HFFc6 (cell line): ENCODE measurements at places on chromosomes 5 and 9.

DNA sequence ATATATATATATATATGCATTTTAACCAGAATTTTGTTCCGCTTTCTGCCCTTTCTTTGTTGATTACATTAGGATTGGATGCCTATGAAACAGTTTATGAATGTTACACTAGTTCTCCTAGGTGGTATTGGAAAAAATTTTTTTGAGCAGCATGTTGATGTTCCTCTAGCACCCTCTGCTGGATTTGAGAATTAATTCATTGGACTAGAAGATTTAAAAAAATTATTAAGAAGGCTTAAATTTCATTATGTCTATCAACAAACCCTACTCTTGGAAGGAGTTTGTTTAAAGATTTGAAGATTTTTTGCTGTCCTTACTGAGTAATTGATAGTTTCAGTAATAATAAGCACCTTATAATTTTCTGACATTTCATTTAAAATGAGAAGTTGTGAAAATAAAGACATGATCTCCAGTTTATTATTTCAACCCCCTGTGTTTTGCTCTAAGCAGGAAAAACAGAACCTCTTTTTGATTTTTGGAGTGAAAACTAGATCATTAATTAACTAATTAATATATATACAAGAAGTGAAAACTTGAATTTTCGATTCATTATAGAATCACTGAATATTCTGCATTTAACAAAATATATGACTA, 89.6 kb downstream of the CCDC171 start:
- H3K27ac ChIP-seq: no peak overlapping the region
- H3K4me1 ChIP-seq: no peaks in the 10 kb centered on the region
- no peaks in the 10 kb centered on the region for H3K36me3 ChIP-seq
- DNase-seq: peak; percentile 28
- H3K27me3 ChIP-seq: peaks cover 3% of the 10 kb centered on the region
- H3K4me3 ChIP-seq: no peak overlapping the region

DNA sequence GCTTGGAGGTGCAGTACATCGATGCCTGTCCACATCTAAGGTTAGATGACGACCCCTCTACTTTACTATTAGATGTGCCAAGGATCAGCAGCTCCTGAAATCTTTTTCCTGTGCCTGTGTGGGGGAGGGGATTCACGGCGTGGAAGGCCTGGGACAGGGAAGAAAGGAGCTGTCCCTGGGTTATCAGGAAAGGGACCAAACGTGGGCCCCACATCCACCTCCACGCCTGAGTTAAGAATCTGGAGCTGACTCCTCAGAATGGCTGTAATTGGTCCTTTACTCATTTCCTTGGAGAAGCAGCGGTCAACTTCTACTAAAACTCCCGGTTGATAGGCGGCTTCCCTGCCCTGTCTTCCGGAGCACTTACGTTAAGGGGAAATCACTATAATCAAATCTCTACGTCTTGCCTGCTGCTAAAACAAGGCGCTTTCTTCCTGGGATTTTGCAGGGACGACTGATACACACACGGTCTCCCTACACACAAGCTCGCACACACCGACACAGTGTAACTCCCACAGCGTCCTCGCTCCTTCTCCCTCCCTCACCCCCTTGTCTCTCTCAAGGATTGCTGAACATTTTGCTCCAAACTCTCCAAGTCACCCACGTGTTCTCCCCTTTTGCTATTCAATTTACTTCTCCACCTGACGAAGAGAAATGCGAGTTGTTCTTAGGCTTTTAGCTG, 1.4 kb downstream of the PDE4D start:
- H3K4me3 ChIP-seq: no peak overlapping the region
- H3K27me3 ChIP-seq: peaks cover 28% of the 10 kb centered on the region
- no peaks in the 10 kb centered on the region for H3K36me3 ChIP-seq
- no peak overlapping the region for H3K27ac ChIP-seq

GRCh38 chr9:10366171-10366779, 246.5 kb downstream of the PTPRD start:
- H3K36me3 ChIP-seq: no peaks in the 10 kb centered on the region
- H3K4me3 ChIP-seq: no peak overlapping the region
- no peak overlapping the region for H3K27ac ChIP-seq
- DNase-seq: peak; percentile 1
- no peaks in the 10 kb centered on the region; the same call in 1 of the 2 replicates for H3K27me3 ChIP-seq

DNA sequence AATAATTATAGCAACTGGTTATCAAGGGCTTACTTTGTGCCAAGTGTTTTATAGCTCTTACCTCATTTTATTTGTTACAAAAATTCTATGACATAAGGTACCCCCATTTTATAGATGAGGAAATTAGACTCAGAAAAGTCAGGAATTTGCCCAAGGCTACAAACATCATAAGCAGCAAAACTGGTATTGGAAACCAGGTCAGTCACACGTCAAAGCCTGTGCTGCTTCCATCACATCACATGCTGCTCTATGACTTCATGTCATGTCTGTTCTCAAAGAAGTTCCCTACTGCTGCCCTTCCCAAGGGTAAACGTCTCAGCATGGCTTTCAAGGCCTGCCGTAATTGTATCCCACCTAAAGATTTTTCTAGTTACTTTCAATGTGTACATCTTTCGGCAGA, 6.9 kb upstream of the KIF2A start:
- peaks cover 5% of the 10 kb centered on the region for H3K27me3 ChIP-seq
- no peak overlapping the region for H3K4me3 ChIP-seq
- H3K27ac ChIP-seq: no peak overlapping the region
- DNase-seq: no peak
- no peaks in the 10 kb centered on the region for H3K4me1 ChIP-seq
- H3K36me3 ChIP-seq: no peaks in the 10 kb centered on the region

GRCh38 chr5:9655641-9656040, 25.5 kb upstream of the TAS2R1 start:
- H3K36me3 ChIP-seq: no peaks in the 10 kb centered on the region
- H3K27me3 ChIP-seq: no peaks in the 10 kb centered on the region; the same call in none of the 2 replicates
- H3K4me1 ChIP-seq: peaks cover 60% of the 10 kb centered on the region
- no peak overlapping the region; the same call in 1 of the 2 replicates for H3K4me3 ChIP-seq
- peak overlapping the region; percentile 74; the same call in 1 of the 2 replicates for H3K27ac ChIP-seq

DNA sequence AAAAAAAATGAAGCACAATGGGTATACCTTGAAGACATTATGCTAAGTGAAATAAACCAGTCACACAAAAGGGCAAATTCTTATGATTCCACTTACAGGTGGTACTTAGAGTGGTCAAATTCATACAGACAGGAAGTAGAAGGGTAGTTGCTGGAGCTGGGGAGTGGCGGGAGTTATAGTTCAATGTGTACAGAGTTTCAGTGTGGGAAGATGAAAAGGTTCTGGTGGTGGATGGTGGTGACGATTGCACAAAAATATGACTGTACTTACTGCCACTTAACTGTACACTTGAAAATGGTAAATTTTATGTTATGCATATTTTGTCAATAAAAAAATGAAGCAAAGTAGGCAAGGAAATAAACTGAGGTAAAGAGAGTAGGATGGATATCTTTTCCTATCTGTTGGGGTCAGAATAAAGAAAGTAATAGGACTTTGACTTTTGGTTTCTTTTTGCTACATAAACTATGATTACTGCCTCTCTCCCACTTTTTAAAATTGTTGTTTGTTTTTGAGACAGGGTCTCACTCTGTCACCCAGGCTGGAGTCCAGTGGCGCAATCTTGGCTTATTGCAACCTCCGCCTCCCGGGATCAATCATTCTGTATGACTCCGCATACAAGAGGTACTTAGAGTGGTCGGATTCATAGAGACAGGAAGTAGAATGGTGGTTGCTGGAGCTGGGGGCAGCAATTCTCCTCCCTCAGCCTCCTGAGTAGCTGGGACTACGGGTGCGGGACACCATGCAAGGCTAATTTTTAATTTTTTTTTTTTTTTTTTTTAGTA, 4.0 kb upstream of the PSAT1 start:
- no peak for DNase-seq
- no peak overlapping the region for H3K4me3 ChIP-seq
- H3K4me1 ChIP-seq: peaks cover 17% of the 10 kb centered on the region
- no peaks in the 10 kb centered on the region for H3K36me3 ChIP-seq
- H3K27ac ChIP-seq: no peak overlapping the region
- peaks cover 1% of the 10 kb centered on the region for H3K27me3 ChIP-seq

- H3K4me1 ChIP-seq: no peaks in the 10 kb centered on the region
- DNase-seq: no peak
- peaks cover 23% of the 10 kb centered on the region for H3K27me3 ChIP-seq
These were observed 28.1 kb upstream of the INSYN2B start for GRCh38 chr5:170008376-170008775.

DNA sequence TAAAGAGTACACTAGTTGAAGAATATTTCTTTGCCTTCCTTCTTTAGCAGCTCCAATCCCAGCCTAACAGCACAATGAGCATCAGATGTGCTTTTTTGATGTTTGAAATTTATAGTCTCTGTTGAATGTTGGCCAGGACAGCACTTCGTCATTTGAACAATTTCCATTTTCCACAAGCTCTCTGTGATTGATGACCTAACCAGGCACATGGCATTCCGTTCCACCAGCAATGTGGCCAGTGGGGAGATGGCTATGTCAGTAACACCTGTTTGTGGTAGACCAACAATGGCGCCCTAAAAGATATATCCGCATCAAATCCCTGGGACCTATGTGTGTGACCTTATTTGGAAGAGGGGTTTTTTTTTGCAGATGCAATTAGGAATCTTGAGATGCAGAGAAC, 66.8 kb downstream of the PALM2AKAP2 start:
- H3K27me3 ChIP-seq: no peaks in the 10 kb centered on the region; the same call in 1 of the 2 replicates
- H3K27ac ChIP-seq: no peak overlapping the region
- no peak overlapping the region for H3K4me3 ChIP-seq
- no peaks in the 10 kb centered on the region for H3K4me1 ChIP-seq

GRCh38 chr5:75733767-75734166, 16.5 kb upstream of the POC5 start:
- no peak for DNase-seq
- H3K4me3 ChIP-seq: no peak overlapping the region

DNA sequence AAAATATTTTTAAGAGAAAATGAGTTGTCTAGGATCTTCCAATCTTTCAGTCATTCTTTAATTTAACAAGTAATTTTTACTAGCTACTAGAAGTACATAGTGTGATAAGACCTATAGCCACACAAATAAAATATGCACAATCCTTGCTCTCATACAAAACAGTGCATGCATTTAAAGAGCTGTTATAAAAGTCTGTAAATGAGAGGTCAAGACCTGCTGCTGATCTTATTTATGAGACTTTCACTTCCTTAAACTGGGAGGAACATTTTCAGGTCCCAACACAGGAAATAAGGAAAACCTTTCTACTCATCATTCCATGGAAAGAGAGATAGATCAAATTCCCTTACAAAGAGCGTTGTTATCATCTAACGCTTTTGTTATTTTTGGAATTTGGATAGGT, 54.2 kb upstream of the PAM start:
- peaks cover 4% of the 10 kb centered on the region for H3K27me3 ChIP-seq
- no peaks in the 10 kb centered on the region for H3K4me1 ChIP-seq
- H3K4me3 ChIP-seq: no peak overlapping the region
- no peak overlapping the region for H3K27ac ChIP-seq
- H3K36me3 ChIP-seq: no peaks in the 10 kb centered on the region
- no peak for DNase-seq

DNA sequence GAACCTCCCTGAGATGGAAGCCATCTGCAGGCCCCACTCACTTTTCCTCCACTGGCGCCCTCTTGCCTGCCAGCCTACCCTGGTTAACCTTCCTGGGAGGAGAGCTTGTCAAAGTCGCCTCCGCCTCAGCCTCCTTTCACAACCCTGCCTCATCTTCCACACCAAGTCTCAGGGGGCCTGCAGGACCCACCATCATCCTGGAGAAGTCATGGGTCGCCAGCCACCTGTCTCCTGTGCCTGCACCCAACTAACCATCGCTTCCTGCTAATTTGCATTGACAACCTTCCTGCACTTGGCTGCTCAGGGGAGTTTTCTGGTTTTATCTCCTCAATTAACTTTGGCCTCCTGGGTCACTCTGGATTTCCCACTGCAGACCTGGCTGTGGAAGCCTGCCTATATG, 52.8 kb upstream of the GRHPR start:
- DNase-seq: no peak
- no peaks in the 10 kb centered on the region; the same call in 1 of the 2 replicates for H3K4me1 ChIP-seq
- no peaks in the 10 kb centered on the region for H3K36me3 ChIP-seq

- H3K27ac ChIP-seq: no peak overlapping the region
- DNase-seq: no peak
- no peaks in the 10 kb centered on the region for H3K36me3 ChIP-seq
- H3K4me3 ChIP-seq: no peak overlapping the region
- peaks cover 13% of the 10 kb centered on the region for H3K27me3 ChIP-seq
These were observed 112.2 kb downstream of the GABBR2 start for GRCh38 chr9:98596486-98596885.

- no peak overlapping the region for H3K4me3 ChIP-seq
- H3K27ac ChIP-seq: no peak overlapping the region
- no peaks in the 10 kb centered on the region; the same call in 1 of the 2 replicates for H3K27me3 ChIP-seq
- H3K36me3 ChIP-seq: peaks cover 14% of the 10 kb centered on the region
- H3K4me1 ChIP-seq: no peaks in the 10 kb centered on the region
- DNase-seq: no peak
These were observed 87.5 kb downstream of the FANCC start for GRCh38 chr9:95230046-95230445.

DNA sequence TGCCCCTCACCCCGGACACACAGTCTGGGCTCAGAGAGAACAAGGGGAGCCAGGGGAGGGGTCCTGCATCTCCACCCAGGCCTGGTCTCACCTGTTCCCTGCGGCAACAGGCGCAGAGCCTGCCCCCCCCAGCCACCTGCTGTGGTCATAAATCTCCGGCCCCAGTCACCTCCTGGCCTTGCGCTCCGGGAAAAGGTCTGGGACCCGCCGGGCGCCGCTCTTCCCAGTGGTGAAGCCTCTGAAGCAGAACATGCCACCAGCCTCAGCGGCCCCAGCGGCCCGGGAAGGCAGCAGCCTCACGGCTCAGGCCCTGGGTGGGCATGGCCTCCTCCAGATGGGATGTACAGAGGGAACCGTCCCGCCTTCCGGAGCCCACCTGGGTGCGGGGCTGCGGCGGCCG, 20.6 kb downstream of the NOTCH1 start:
- H3K4me1 ChIP-seq: no peaks in the 10 kb centered on the region
- peaks cover 3% of the 10 kb centered on the region; the same call in 1 of the 2 replicates for H3K27me3 ChIP-seq
- H3K27ac ChIP-seq: no peak overlapping the region

- DNase-seq: peak; percentile 16
- no peaks in the 10 kb centered on the region for H3K36me3 ChIP-seq
- H3K4me1 ChIP-seq: peaks cover 63% of the 10 kb centered on the region
These were observed 1.9 kb downstream of the GNAQ start for GRCh38 chr9:78029551-78030295.

DNA sequence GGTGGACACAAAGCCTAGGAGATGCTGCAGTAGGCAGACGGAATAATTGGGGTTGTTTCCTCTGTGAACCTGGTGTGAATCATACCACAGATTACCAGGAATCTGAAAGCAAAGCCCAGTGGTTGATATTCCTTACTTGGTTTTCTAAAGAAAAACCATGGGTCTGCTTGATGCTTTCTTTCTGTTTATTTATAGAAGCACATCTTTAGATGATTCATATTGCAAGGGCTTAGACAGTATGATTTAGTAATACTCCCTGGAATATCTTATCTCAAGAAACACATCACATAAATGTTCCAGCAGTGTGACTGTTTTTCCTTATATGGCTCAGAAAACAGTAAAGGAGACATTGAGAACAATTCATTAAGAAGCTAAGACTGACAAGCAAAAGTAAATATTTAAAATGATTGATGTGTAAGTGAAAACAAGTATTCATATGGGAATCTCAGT, 623.3 kb downstream of the RAB3C start:
- no peaks in the 10 kb centered on the region; the same call in 1 of the 2 replicates for H3K27me3 ChIP-seq
- H3K36me3 ChIP-seq: no peaks in the 10 kb centered on the region
- H3K4me1 ChIP-seq: peaks cover 14% of the 10 kb centered on the region
- H3K27ac ChIP-seq: no peak overlapping the region
- H3K4me3 ChIP-seq: no peak overlapping the region
